ENCODE measurements at places on chromosomes 1 and 21.
A peak's percentile ranks its signal among the peaks of the same experiment; 100 is the strongest.

DNA sequence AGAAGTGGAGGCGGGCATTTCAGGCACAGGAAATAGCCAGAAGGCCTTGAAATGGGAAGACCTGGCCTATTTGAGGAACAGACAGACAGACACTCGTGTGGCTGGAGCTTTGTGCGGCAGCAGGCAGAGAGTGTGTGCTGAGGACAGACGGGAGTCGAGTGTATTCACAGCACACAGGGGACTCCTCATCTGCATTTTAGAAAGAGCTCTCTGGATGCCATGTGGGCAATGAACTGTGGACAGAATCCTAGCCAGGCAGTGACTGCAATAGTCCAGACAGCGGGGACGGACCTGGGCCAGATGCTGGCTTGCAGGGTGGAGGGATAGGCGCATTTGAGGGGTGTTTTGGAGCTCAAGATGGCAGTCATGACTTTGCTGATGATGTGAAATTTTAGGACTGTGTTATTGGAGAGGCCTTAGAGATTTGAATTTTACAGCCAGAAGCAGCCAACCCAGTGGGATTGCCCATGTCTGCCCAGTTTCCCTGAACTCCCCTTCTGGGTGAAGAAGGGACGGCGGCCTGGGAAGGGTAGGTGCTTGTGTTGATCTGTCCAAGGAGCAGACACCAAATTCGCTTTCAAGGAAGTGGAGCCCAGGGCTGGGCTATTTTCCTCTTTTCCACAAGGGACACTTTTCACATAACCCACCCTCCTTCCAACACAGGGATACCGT is 43.7 kb downstream of the CHAF1B start:
- DNase-seq, result no peak

- DNase-seq, result no peak
Measured at GRCh38 chr1:86703696-86704457, 499 bp upstream of the SH3GLB1 start.

DNA sequence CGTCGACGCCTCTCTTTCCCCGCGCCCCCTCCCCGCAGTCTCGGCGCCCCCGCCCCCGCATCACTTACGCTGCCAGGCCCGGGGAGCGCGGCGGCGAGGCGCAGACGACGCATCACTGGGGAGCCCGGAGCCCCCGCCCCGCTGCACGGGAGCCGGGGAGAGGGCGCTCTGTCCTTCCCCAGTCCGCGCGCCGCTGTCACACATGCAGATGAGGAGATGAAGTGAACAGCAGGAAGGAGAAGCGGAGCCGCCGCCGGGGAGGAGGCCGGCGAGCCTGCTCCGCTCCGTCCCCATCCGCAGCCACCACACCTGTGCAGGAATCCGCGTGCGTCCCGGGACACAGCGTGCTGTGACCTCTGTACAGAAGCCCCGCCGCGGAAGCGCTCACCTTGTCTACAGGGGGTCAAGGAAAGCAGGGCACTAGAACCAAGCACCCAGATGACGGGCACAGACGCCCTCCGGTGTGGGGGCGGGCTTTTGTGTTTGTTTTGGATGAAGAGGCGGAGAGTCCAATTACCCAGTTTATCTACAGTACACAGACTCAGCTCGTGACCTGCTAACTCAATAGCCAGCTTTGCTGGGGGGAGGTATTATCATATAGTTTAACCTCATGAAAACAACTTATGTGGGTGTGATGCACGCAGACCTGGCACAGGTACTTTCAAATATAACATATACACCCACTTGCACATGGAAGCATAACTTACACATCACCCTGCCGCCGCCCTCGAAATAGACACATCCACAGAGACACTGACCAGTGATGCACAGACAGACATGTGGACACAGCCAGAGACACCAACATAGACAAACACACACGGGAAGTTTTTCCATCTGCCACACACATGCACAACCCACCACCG is 12.4 kb downstream of the KLHDC8A start:
- peak; percentile 49 for DNase-seq

DNA sequence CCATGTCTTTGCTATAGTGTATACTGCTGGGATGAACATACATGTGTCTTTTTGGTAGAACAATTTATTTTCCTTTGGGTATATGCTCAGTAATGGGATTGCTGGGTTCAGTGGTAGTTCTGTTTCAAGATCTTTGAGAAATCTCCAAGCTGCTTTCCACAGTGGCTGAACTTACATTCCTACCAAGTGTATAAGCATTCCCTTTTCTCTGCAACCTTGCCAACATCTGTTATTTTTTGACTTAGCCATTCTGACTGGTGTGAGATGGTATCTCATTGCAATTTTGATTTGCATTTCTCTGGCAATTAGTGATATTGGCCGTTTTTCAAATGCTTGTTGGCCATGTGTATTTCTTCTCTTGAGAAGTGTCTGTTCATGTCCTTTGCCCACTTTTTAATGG is 37.5 kb upstream of the ANGPTL1 start:
- DNase-seq, result no peak

DNA sequence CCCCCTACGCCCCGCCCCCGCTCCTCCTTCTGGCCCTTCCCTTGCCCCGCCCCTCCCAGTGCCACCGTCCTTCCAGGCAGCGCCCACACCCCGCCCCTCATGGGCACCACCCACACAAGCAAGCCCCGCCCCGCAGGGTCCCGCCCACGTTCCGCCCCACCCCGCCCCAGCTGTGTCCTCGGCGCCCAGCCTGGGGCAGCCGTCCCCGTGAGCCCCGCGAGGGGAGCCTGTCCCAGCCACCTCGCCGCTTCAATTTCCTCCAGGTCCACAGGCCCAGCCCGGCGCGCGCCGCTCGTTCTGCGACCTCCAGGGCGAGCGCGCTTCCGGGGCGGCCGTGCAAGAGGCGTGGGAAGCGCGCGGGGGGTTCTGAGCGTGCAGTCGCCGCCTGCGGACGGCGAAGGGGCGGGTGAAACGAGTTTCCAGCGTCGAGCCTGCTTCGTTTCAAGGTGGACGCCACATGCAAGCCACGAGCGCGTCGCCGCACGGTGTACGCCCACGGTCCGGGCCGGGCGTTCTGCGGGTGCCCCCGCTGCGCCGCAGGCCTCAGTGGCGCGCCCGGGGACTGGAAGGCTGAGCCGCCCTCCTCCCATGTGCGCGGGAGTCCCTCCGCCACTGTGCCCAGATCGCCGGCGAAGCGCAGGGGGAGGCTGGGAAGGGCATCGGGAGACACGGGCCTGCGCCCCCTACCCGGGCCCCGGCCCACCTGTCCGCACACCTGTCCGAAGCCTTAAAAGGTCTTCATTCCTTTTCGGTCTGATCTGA is 10.8 kb upstream of the FAAP20 start:
- peak; percentile 86 for DNase-seq

- DNase-seq, result peak; percentile 46
Measured at GRCh38 chr1:160795951-160796383, at the start of gene LY9. TSS of gene LY9 (plus strand) at chr1:160796174. CDS start at chr1:160796188, 14 bp downstream.

- DNase-seq, result no peak
Measured at GRCh38 chr1:2242814-2243725, 15.0 kb downstream of the SKI start.

DNA sequence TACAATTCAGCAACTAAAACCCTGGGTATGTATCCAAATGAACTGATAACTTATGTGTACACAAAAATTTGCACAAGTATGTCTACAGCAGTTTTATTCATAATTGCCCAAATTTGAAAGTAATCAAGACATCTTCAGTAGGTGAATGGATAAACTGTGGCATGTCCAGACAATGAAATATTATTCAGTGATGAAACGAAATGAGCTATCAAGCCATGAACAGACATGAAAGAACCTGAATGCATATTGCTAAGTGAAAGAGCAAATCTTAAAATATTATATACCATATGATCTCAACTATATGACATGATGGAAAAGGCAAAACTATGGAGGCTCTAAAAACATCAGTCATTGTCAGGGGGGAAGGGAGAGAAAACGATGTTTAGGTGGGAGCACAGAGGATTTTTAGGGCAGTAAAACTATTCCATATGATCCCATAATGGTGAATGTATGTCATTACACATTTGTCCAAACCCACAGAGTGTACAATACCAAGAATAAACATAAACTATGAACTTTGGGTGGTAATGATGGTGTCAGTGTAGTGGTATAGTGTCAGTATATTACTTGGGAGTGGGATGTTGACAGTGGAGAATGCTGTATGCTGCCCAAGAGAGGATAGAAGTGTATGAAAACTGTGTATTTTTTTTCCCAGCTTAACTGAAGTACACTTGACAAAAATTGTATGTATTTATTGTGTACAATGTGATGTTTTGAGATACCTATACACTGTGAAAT is 92.8 kb upstream of the PPP2R5A start:
- DNase-seq, result no peak

Data from activated B cell treated with CpG ODN at 0.5 μM for 24 hours (primary cell).